ENCODE measurements at places on chromosomes 1 and 21.

- peak; percentile 22 for DNase-seq
Measured at GRCh38 chr1:92752719-92753118, 32.2 kb downstream of the EVI5 start.

DNA sequence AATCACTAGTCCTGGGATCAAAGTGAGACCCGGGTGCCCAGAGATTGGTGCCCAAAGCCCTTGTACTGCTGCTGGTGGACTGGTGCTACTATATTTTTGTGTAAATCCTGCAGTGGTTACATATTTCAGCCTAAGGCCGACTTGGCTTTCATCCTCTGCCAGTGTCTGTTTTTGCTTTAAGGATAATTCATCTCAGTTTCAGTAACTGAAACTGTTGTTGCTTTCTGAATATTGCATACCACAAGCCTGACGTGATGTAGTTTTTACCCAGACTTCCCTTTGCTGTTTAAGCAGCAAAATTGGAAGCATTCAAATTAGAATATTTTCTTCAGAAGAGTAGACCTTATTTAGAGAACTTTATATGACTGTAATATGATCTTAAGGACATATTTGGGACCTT is 341.8 kb downstream of the RYR2 start:
- peak; percentile 78 for DNase-seq

DNA sequence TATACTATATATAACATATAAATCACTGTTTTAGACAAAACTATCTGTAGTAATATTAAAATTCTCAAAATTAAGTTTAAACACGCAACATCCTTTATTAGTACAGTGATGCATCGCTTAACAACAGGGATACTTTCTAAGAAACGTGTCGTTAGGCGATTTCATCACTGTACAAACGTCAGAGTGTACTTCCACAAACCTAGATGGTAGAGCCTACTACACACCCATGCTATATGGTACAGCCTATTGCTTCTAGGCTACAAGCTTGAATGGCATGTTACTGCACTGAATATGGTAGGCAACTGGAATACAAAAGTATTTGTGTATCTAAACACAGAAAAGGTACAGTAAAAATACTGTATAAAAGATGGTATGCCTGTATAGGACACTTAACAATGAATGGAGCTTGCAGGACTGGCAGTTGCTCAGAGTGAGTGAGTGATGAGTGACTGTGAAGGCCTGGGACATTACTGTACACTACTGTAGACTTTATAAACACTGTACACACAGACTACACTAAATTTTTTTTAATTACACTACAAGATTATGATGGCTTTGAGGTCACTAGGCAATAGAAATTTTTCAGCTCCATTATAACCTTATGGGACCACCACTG is 10.5 kb downstream of the FOXJ3 start:
- DNase-seq, result no peak

DNA sequence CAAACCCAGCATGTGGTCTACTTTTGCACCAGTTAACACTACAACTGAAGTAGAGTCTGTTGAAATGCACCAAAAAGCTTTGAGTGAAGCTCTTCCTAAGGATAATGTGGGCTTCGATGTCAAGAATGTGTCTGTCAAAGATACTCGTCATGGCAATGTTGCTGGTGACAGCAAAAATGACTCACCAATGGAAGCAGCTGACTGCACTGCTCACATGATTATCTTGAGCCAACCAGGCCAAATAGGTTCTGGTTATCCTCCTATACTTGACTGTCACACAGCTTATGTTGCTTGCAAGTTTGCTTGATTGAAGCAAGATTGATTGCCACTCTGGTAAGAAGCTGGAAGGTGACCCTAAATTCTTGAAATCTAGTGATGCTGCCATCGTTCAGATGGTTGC is 85.2 kb downstream of the DENND1B start:
- DNase-seq, result no peak

- DNase-seq, result no peak
Measured at GRCh38 chr1:209485751-209486150, 97.8 kb upstream of the CAMK1G start.

GRCh38 chr1:59354709-59355337 is 57.9 kb downstream of the FGGY start:
- no peak for DNase-seq

DNA sequence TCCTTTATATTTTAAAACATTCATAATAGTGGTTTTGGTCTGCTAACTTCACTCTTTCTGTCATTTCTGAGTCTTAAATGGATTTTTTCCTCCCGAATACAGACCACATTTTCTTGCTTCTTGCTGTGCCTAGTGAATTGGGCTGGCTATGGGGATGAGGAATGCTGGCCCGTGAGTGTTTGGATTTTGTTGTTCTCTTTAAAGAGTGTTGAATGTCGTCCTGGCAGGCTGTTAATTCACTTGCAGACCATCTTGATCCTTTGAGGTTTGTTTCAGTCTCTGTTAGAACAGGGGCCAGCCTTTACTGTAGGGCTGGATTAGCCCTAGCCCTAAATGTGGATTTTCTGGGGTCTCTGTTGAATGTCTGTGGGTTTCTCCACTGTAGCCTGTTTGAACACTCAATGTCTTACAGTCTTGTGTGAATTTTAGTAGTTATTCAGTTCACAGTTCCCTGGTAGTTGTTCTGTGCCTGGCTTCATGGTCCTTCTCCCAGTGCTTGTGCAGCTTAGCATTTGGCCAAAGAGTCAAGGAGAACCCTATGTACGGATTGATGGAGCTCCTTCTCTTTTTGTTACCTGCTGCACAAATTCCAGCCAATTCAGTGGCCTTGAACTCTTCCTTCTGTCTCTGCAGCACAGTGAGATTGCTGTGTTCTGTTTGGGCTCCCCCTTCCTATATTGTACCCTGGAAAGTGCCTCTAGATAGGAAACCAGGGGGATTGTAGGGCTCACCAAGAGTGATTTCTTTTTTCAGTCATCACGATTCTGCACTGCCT is 95.7 kb downstream of the DYRK1A start:
- DNase-seq, result no peak

DNA sequence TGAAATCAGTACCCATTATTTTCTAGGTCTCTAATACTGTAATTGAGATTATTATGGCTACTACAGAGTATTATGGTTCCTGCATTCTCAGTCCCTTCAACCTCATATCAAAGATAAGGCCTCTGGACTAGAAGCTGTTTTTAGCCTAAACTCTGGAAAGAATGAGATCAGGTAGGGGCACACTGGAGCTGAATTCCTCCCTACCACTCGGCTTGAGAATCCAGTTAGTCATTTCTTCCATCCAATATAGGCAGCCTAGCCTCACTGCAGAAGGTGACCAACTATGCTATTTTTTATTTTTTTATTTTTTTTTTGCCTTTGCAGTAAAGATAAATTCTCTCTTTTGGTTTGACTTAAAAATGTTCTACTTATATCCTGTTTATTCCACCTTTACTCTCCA is 8.0 kb upstream of the HAX1 start:
- DNase-seq, result no peak

DNA sequence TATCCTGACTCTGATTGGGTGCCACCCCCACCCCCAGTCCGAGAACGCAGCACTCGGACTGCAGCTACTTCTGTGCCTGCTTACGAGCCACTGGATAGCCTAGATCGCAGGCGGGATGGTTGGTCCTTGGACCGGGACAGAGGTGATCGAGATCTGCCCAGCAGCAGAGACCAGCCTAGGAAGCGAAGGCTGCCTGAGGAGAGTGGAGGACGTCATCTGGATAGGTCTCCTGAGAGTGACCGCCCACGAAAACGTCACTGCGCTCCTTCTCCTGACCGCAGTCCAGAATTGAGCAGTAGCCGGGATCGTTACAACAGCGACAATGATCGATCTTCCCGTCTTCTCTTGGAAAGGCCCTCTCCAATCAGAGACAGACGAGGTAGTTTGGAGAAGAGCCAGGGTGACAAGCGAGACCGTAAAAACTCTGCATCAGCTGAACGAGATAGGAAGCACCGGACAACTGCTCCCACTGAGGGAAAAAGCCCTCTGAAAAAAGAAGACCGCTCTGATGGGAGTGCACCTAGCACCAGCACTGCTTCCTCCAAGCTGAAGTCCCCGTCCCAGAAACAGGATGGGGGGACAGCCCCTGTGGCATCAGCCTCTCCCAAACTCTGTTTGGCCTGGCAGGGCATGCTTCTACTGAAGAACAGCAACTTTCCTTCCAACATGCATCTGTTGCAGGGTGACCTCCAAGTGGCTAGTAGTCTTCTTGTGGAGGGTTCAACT is 2.1 kb downstream of the RBM15 start:
- DNase-seq, result no peak

- peak; percentile 77 for DNase-seq
Measured at GRCh38 chr1:180271272-180272255, 41.5 kb downstream of the LHX4 start.

- DNase-seq, result no peak
Measured at GRCh38 chr1:151839457-151840403, at the start of gene C2CD4D. C2CD4D (minus strand) TSS chr1:151839820; CDS start chr1:151838989, 831 bp downstream.

DNA sequence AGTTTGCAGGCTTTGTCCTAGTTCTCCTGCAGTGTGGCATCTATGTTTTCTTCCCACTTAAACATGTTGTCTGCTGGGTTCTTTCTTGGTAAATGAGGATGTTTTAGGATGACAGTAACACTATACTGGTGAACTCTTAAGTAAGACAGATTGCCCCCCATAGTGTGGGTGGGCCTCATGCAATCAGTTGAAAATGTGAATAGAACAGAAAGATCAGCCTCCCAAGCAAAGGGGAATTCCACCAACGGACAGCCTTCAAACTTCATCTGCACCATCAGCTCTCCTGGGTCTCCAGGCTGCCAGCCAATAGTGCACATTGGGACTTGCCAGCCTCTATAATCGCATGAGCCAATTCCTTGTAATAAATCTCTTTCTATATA is 10.7 kb upstream of the TARBP1 start:
- DNase-seq, result no peak

DNA sequence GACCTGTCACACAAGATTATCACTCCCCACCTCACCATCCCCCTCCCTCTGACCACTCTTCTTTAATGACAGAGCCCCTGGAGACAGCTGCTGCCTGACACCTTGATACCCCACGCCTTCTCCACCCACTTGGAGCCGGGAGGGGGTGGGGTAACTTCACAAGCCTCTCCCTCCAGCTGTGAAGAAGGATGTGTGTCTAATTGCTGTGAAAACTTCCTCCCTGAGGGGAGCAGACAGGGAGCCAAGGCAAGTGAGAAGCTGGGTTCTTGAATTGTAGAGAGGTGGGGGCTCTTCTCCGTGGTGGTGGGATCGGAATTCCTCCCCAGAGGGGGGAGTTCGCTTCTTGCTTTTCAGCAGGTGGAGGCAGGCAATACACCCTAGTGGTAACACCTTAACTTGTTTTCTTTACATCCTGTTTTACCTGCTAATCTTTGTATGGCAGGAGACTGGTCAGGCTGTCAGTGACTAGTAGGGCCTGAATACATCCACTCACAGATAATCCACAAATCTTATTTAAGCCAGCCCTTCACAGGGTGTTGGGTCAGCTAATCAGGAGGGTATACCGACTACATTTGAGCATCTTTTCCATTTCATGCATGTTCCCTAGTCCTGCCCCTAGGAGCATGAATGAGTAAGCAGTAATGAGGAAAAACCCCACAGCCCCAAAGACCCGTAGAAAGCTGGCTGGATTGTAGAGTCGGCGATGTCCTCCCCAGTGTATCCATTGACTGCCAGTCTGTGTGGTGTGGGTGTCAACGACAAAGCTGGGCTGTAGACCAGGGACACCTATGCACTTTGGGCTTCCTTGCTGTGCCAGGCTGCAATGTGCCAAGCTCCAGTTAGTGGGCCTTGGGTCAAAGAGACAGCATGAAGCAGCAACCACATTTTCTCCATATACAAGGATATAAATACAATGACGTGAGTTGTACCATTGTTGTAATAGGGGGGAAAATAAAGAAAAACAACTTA is 57.3 kb downstream of the NFASC start:
- no peak for DNase-seq

- DNase-seq, result peak; percentile 31
Measured at GRCh38 chr1:51303751-51304251, 26.6 kb downstream of the TTC39A start.

DNA sequence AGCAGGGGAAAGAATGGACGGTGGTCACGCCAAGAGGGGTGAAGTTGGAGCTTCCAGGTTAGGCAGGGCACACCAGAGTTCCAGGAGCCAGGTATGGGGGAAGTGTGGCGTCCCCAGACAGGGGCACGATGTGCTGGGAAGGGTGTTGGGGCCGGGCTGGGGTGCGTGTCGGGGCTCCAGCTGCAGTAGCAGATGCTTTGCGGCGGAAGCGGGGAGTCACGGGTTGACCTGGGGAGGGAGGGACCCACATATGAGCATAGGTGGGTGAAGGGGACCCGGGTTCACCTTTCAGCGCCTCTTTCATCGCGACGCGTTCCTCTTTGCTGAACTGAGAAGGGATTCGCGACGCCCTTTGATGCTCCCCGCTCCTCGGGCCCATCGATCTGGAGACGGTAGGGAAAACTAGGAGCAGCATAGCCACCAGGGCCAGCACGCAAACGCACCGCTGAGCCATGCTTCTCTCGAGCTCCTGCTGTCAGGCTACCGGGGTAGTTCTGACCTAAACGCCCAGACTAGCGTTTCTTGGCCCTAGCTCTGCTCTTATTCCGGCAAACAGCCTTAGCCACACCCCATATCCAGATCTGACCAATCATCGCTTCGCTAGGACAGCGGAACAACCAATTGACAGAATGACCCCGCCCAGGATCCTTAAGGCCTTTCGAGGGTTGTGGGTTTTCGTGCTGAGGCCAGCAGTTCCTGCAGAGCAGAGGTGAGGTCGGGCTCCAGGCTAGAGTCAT is at the start of gene PM20D1:
Gene PM20D1 (minus strand): TSS at position 514 of the 737 bp plus-strand sequence. CDS start 60 bp downstream, at position 454.
- DNase-seq, result peak; percentile 38

GRCh38 chr1:60903591-60903990 is 178.8 kb upstream of the NFIA start:
- no peak for DNase-seq

GRCh38 chr21:14943616-14944015 is 121.2 kb downstream of the NRIP1 start:
- DNase-seq, result no peak

GRCh38 chr1:228214921-228215662 is 7.2 kb downstream of the OBSCN start:
- no peak for DNase-seq

- DNase-seq, result peak; percentile 49
Measured at GRCh38 chr21:44892536-44893277, 19.2 kb upstream of the PTTG1IP start.

DNA sequence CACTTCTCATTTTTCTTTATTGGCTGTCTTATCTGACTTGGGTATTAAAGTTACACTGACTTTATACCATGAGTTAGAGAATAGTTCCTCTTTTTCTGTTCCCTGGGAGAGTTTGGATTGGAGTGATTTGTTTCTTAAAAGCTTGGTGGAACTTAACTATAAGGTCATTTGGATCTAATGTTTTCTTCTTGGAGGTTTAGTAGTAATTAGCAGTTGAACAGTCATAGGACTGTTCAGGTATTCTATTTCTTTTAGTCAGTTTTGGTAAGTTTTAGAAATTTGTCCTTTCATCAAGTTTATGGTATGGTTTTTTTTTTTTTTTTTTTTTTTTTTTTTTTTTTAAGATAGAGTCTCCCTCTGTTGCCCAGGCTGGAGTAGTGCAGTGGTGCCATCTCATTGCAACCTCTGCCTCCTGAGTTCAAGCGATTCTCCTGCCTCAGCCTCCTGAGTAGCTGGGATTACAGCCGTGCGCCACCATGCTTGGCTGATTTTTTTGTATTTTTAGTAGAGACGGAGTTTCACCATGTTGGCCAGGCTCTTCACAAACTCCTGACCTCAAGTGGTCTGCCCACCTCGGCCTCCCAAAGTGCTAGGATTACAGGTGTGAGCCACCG is 6.3 kb downstream of the TTC3 start:
- DNase-seq, result no peak

Data from fibroblast of skin of right biceps (primary cell).